NCI-H226 (cell line): ENCODE measurements at places on chromosomes 5 and 9.

GRCh38 chr9:91781906-91782305, 168.1 kb downstream of the ROR2 start:
- DNase-seq = no peak

- no peak for DNase-seq
Measured at GRCh38 chr9:98831696-98832095, 24.2 kb downstream of the GALNT12 start.

DNA sequence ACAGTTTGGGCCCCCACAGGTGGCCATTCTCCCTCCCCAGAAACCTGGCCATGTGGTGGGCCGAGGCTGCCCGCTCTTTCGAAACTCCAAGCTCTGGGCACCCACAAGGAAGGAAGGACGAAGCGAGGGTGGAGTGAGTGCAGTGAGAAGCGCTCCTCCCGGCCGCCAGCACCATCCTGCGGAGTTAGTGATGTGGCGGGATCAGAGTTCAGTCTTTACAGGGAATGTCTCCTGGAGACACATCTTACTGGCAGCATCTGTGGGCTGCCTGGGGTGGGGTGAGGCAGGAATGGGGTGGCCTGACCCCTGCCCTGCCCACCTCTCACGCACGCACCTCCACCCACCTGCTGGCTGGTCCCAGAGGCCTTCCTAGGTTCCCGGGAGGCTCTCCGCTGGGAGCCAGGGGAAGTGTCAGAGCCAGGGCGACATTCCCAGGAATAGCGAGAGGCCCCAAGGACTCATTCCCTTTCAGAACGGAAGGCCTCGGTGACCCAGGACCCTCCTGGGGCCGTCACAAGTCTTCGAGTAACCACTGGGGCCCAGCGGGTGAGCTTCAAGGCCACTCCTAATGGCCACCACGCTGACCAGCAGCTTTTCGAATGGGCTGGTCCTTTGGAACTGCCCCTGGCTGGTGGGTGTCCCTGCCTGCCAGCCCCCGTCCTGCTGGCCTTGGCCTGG, 5.5 kb upstream of the RNU6ATAC start:
- DNase-seq = no peak

DNA sequence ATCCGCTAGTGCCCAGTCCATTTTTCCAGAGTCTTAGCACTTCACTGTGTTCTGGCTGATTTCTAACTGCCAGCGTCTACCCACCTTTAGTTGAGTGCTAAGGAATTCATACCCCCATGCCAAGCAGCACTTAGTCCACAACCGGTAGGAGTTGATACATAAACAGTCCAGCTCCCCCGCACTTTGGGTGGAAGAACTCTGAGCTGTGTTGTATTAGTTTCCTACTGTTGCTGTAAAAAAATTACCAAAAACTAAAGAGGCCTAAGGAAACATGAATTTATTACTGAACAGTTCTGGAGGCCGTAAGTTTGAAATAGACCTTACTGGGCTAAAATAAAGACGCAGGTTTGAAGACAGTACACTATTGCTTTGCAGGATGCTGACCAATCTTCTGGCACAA, 87.6 kb downstream of the SLC24A2 start:
- DNase-seq = no peak

DNA sequence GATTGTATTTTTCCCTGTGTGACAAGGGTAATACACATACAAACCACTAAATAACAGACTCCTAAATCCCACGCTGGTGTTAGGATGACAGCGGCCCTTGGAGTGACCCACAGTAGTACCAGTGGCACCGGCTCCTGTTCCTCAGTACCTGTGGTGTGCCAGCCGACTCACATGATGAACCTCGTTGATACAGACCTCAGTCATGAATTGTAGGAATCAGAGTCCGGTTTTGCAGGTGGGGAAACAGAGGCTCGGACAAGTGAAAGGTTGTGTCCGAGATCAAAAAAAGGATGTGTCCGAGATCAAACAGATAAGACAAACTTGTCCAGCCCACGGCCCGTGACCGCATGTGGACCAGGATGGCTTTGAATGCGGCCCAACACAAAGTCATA, 78.0 kb downstream of the AMBP start:
- DNase-seq = no peak

DNA sequence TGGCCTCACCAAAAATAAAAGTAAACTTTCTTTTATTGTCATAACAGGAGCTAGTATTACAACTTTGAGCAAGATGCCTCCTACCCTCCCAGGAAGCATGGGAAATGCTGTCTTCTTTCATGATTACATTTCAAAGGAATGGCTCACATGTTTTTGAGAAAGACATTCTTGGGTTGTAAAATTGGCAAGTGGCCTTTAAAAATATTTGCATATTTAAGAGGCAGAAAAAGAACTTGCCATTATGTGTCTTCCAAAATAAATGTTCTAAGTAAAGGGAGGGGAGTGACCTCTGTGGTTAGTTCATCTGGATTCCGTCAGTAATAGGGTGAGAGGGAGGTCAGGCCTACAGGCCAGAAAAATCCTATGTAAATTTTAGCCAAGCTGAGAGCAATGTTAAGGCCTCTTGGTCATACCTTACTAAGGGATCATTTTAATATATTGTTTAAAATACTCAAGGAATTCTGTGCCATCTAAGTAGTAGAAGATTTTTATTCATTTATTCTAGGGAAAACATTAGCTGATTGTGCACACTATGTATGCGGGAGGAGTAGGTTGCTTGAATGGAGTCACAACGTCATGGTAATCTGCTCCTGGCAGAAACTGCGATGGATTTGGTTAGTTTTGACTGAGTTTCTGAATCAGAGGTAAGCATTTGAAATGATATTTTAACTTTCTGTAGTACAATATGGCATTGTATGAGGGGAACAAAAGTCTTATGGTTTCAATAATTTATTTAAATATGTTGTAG, 1485.7 kb upstream of the CDH9 start:
- DNase-seq = peak; percentile 95

DNA sequence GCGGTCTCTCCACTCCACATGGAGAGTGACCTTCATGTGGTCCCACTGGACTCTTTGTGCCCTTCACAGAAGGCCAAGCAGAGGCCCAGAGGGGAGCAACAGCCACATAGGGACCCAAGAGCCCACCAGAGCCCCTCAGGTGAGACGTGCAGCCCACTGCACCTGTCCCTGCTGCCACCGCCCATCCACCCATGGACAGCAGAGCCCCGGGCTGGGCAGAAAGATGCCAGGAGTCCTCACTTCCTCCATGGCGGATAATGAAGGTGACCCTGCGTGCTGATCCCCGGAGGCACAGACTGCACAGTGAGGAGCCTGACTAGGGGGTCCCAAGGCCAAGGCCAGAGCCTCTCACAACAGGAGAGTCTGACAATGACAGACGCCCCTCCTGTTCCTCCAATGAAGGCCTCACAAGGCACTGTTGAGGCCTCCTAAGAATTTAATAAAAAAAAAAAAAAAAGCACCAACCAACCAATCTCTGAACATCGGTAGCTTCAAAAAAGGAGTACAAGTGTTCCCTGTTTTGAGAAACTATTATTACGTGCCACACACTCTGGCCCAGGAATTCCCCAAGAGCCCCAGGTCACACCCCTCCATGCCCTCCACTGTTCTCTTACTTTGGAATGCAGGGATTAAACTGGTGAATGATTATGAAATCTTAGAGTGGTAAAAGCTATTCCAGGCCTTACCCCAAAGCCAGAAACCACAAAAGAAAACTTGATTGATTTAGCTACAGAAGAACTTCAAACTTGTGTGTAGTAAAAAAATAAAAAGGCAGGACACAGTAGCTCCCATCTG, 2.8 kb upstream of the PPP1R26 start:
- DNase-seq = peak; percentile 74

DNA sequence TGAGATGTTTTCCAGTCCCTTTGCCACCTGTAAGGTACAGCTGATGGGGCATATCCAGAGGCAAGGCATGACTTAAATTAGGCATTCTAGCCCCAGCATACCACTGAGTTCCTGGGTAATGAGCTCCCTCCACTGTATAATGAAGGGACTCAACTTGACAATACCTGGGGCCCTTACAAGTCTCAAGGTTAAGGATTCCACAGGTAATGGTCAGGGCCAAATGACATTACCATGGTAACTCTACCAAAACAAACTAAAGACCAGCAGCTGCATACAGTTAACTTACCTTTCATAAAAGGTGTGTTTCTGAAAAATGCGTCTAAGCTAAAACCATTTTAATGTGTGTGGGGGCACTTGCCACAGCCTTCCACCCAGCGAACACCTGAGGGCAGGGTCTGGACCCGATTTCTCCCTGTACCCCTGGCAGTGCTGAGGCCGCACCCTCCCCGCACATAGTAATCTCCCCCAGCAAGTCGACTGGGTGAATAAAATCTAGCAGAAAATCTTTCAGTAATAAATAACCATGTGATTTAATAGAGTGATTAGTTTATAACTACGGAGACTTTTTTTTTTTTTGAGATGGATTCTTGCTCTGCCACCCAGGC, 24.2 kb downstream of the CCDC69 start:
- DNase-seq = no peak

- no peak for DNase-seq
Measured at GRCh38 chr5:115649541-115649940, 23.7 kb upstream of the TMED7 start.

GRCh38 chr5:165714598-165714997, 2209.2 kb downstream of the MAT2B start:
- DNase-seq = no peak

DNA sequence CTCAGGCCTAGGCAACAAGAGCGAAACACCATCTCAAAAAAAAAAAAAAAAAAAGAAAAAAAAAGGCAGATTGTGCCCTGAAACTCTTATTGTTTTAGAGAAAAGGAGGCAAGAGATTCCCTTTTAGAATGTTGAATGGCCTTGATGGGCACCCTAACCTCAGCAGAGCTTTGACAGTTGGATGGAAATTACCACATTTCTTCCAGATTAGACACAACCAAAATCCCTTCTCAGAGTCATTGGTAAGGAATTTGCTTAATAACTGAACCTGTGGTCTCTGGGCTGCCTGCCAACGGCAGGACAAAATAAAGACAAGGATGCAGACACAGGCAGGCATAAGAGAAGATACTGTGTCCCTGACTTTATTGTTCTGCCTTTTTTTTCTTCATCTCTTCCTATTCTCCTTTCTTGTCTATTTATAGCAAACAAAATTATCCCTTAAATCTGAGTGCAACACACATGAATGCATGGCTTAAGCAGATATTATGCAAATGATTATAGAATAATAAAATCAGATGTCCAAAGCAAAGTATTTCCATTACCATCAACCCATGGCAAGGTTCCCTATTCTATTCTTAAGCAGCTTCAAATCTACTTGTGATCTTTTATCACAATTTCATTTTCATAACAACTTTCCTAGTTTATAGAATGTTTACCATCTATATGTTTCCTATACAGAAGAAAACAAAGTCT, 37.3 kb upstream of the TRIO start:
- peak; percentile 89 for DNase-seq

DNA sequence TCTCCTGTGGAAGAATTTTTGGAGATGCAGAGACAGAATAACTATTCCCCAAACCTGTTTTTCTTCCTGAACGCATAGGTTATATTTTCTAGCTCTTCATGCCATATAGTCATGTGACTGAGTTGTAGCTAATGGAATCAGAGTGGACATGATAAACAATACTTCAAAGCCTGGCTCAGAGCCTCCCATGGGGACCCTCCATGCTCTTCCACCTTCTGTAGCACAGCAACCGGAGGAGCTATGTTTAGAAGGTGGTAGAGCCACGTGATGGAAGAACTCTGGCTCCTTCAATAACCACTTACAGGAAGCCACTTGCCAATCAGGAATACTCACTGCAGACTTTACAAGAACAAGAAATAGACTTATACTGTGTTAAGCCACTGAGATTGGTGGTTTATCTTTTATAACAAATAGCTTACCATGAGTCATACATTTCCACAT, 39.2 kb downstream of the NADK2 start:
- peak; percentile 47 for DNase-seq

GRCh38 chr9:95273369-95274022, 44.0 kb downstream of the FANCC start:
- no peak for DNase-seq

GRCh38 chr9:33287087-33287490, 3.2 kb upstream of the NFX1 start:
- DNase-seq = peak; percentile 18

DNA sequence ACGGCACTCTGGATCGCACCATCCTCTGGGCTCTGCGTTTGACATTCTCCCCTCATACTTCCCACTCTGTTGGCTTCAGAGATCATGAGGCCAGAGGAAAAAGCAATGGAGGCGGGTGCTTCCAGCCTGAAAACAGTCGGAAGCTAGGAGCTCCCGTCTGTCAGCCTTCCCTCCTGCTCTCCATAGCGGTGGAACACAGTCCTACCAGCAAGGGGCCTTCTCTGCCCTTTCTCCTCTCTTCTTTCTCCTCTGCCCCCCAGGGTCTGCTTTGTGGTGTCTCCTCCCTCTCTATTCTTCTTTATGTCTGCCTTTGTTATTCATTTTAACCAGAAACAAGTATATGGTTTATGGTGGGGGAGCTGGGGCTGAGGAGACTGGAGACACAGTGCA, 152.5 kb upstream of the NFIB start:
- no peak for DNase-seq

- no peak for DNase-seq
Measured at GRCh38 chr9:87233899-87234455, 263.7 kb upstream of the DAPK1 start.

GRCh38 chr9:95360866-95361265, 43.4 kb upstream of the FANCC start:
- no peak for DNase-seq

- DNase-seq = no peak
Measured at GRCh38 chr9:132126680-132127236, 35.1 kb upstream of the NTNG2 start.

- no peak for DNase-seq
Measured at GRCh38 chr5:111676926-111677415, 80.0 kb downstream of the NREP start.

- DNase-seq = peak; percentile 91
Measured at GRCh38 chr5:140346348-140347221, at the start of gene HBEGF. TSS of gene HBEGF (minus strand) at chr5:140346603. CDS start at chr5:140346328, 275 bp downstream.

DNA sequence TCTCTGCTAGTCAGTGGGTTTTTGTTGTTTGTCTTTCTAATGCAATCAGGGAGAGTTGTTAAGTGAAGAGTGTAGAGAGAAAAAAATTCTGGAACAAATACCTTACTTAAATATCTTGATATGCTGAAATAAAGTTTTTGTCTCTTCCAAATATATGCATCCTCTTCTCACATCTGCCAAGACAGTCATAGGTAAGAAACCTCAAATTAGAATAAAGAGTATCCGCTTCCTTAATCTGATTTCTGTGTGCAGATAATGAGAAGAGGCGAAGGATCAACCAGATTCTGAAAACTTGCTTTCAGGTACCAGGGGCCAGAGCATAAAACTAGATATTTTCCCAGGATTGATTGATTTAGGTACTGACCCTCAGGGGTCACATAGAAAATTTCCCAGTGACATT, 11.3 kb upstream of the IL6ST start:
- no peak for DNase-seq

DNA sequence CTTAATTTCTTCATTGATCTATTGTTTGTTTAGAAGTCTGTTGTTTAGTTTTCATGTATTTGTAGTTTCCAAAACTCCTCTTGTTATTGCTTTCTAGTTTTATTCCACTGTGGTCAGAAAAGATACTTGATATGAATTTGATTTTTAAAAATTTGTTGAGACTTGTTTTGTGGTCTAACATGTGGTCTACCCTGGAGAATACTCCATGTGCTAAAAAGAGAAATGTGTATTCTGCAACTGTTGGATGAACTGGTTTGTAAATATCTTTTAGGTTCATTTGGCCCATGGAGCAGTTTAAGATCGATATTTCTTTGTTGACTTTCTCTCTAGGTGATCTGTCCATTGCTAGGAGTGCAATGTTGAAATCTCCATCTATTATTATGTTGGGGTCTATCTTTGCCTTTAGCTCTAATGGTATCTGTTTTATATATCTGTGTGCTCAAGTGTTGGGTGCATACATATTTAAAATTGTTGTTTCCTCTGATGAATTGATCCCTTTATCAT, 150.6 kb upstream of the ATP10B start:
- no peak for DNase-seq

- no peak for DNase-seq
Measured at GRCh38 chr9:120265791-120266190, 314.2 kb downstream of the CDK5RAP2 start.
